Nucleus accumbens (tissue), 56 donors: ENCODE measurements at places on chromosomes 12 and 14.

DNA sequence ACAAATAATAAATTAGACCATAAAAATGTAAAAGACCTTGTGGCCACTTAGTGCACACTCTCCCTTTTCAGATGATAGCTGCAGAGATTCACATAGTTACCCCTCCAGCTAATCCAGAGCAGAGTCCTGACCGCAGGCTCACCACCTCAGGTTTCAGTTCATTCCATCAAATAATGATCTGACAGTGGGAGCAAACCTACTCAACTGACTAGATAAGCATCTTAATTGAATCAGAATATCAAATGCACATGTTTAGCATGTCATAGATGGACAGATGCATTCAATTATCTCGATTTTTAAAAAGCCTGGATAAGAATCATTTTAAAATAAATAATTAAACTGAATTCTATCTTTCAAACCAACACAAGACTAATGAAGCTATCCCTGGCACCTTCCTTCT is 242.3 kb upstream of the PDZRN4 start:
- no peak for DNase-seq

DNA sequence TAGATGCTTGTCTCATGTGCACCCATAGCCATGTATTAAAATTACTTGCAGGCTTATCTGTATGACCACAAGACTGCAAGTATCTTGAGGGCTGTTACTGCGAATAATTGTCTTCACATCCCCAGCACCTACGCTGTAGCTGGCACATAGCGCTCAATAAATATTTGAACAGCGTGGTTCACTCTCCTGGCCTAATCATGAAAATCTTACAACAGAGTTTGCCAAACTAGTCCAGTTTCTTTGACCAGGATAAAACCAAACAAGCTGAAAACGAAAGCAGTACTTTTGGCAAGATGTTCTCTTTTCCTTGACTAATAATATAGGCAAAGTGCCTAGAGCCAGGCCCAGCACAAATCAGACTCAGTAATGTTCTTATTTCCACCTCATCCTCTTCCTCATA is 106.7 kb downstream of the RPS29 start:
- DNase-seq = no peak

DNA sequence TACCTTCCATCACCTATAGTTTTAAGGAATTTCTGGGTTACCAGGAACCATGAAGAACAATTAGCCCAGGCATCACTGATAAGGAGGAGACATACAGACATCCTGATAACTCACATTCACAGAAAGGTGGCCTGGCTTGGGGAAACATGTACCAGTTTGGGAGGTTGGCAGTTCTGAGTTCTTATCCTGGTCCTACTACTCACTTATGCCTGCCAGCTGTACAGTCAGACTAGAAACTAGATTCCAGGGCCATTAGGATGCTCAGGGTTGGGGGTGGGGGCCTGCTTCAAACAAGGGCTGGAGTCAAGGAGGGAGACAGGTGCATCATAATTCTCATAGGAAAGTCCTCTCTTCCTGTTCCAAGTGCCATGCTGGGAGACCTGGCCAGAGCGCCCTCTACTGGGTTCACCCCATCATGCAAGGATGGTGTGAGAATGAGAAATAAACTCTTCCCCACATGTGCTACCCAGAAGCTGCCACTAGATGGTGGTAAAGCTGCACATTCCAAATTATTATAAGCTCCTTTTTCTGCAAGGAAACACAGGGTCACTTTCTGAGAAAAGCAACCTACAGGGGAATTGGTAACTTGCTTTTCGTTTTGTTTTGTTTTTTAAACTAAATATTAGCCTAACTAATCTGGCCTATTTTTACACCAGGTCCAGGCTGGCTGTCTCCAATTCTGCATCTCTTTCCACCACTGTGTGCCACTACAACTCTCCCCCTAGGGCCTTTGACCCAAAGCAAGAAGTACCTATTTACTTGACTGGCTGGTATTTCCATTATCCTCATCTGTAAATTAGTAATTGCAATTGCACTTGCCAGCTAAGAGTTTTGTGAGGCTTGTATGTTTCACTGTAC is 14.5 kb downstream of the OAS2 start:
- no peak for DNase-seq

DNA sequence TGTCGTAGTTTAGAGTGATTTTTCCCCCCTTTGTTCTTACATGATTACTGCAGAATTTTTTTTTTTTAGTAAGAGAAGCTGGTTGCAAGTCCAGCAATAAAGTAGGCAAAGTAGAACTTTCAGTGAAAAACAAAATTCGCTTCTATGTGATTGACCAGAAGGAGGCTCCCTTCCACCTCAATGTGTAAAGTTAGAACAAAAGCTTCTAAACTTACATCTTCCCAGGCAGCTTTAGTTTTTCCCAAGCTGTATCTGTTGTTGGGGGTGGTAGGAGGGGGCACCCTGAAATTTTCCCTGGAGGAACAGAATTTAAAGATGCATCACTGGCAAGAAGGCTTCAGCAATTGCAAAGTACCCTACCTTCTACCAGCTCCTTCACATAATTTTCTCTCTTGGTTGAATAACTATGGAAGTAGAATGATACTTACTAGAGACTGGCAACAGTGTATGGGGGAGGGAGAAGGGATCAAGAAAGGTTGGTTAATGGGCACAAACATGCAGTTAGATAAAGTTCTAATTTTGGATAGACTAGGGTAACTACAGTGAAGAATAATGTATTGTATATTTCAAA is 87.3 kb upstream of the E2F7 start:
- no peak for DNase-seq

DNA sequence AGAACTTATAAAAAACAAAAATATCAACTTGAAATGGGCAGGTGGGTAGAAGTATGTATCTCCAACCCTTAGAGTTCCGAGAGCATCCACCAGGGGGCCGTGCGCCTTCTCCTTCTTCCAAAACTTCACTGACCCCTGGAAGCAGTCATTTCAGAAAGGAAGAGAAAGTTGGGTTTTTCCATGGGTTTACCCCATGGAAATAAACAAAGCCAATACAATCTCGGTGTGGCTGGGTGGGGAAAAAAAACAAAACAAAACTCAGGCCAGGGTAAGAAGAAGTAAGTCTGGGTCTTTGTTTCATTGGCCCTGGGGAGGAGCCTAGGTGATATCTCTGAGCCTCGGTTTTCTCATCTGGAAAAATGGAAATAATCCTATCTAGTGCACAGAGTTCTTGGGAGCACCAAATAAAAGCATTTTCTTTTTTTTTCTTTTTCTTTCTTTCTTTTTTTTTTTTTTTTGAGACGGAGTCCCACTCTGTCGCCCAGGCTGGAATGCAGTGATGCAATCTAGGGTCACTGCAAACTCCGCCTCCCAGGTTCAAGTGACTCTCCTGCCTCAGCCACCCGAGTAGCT is 33.6 kb upstream of the HNF1A start:
- DNase-seq = no peak

DNA sequence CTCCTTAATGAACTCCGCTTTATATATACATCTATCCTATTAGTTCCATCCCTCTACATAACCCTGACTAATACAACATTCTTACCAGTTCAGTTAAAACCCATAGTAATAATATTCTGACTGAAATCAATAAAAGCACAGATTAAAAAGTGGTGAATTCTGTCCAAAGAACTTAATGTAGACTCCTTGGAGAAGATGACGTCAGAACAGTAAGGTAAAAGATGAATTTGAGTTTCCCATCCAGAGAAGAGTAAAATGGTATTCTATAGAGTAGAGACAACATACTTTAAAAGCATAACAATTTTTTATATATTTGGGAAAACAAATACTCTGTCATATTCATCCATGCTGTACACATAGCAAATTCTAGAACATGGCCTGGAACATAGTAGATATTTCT is 418.0 kb upstream of the SYT1 start:
- no peak for DNase-seq
